ENCODE measurements at places on chromosomes 2 and 18. TPM values are rescaled to one million over a fixed set of nuclear protein-coding genes. Genes with fewer than 3 reads are reported as not detected.
A peak's percentile ranks its signal among the peaks of the same experiment; 100 is the strongest.

- no peak overlapping the region for H3K4me3 ChIP-seq
- no peaks in the 10 kb centered on the region for H3K27me3 ChIP-seq
- no peaks in the 10 kb centered on the region for H3K36me3 ChIP-seq
- no peak for DNase-seq
Measured at GRCh38 chr2:214005337-214005736, 405.5 kb upstream of the VWC2L start.

DNA sequence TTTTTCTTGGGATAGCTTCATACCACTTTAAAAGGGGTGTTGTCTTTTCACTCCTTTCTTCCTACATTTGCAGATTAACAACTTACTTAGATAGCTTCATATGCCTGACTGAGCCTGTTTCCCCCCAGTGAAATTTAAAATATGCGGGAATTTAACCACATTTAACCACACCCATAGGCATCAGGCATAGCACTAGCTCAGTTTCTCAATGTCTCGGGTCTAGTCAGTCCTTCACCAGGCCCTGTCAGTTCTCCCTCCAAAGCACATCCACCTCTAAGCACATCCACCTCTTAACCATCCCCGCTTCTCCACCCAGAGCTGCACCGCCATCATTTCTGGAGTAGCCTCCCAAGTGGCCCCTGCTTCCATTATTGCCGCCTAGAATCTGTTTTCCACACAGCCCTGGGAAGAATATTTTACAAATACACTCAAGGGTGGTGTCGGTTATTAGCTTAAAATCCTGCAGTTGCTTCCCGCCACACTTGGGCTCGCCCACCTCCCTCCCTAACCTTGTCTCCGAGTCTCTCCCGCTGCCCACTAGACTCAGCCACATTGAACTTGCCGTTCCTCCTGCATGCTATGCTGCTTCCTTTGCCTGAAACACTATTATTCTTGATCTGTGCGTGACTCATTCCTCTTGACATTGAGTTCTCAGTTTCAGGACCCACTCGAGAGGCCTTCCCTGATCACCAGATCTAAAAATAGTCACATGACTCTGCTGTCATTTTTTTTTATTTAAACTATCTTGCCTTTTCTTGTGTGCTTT, 68.3 kb downstream of the SPTBN1 start:
- H3K4me3 ChIP-seq, result no peak overlapping the region
- H3K27me3 ChIP-seq, result no peaks in the 10 kb centered on the region
- H3K36me3 ChIP-seq, result peaks cover 5% of the 10 kb centered on the region
- H3K4me1 ChIP-seq, result peaks cover 15% of the 10 kb centered on the region
- DNase-seq, result no peak

GRCh38 chr2:238022594-238023157, 38.1 kb upstream of the SCLY start:
- no peak overlapping the region for H3K4me3 ChIP-seq
- H3K4me1 ChIP-seq, result no peaks in the 10 kb centered on the region
- DNase-seq, result no peak
- H3K27ac ChIP-seq, result no peak overlapping the region
- H3K36me3 ChIP-seq, result no peaks in the 10 kb centered on the region
- no peaks in the 10 kb centered on the region for H3K27me3 ChIP-seq

- DNase-seq, result no peak
- H3K27me3 ChIP-seq, result no peaks in the 10 kb centered on the region
- H3K4me1 ChIP-seq, result peaks cover 28% of the 10 kb centered on the region
- peaks cover 2% of the 10 kb centered on the region for H3K36me3 ChIP-seq
Measured at GRCh38 chr2:151826737-151827157, 1.5 kb downstream of the ARL5A start.

QPCT gene
- 2.3 TPM for total RNA-seq

GRCh38 chr2:105834931-105835330, 90.2 kb downstream of the NCK2 start:
- H3K27me3 ChIP-seq, result no peaks in the 10 kb centered on the region
- H3K27ac ChIP-seq, result no peak overlapping the region
- no peak overlapping the region for H3K4me3 ChIP-seq
- H3K36me3 ChIP-seq, result no peaks in the 10 kb centered on the region
- DNase-seq, result no peak
- H3K4me1 ChIP-seq, result no peaks in the 10 kb centered on the region

- H3K4me1 ChIP-seq, result no peaks in the 10 kb centered on the region
- H3K27ac ChIP-seq, result no peak overlapping the region
- peaks cover 7% of the 10 kb centered on the region for H3K27me3 ChIP-seq
- H3K4me3 ChIP-seq, result no peak overlapping the region
Measured at GRCh38 chr2:158753641-158754611, 41.2 kb upstream of the DAPL1 start.

GRCh38 chr2:231129216-231129615, 4.4 kb upstream of the HTR2B start:
- no peaks in the 10 kb centered on the region for H3K27me3 ChIP-seq
- peaks cover 3% of the 10 kb centered on the region for H3K4me1 ChIP-seq
- no peak overlapping the region for H3K27ac ChIP-seq

TXNDC2 gene
- total RNA-seq, result 0.90 TPM

DNA sequence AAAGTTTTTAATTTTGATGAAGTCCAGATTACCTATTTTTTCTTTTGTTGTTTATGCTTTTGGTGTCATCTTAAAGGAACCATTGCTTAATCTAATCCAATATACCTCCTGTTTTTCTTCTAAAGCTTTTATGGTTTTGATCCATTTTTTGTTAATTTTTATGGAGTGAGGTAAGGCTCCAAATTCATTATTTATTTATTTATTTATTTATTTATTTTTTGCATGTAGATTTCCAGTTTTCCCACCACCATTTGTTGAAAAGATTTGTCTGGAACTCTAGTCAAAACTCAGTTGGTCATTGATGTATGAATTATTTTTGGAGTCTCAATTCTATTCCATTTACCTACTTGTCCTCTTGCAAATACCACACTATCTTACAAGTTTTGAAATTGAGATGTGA, 99.4 kb upstream of the RBMS1 start:
- DNase-seq, result no peak
- no peaks in the 10 kb centered on the region for H3K27me3 ChIP-seq
- no peak overlapping the region for H3K27ac ChIP-seq
- no peaks in the 10 kb centered on the region for H3K4me1 ChIP-seq
- no peaks in the 10 kb centered on the region for H3K36me3 ChIP-seq

GRCh38 chr2:128375454-128375853, 56.8 kb upstream of the HS6ST1 start:
- H3K4me1 ChIP-seq, result peaks cover 6% of the 10 kb centered on the region
- no peaks in the 10 kb centered on the region for H3K27me3 ChIP-seq
- H3K27ac ChIP-seq, result no peak overlapping the region
- H3K36me3 ChIP-seq, result no peaks in the 10 kb centered on the region
- DNase-seq, result no peak

ZNF396 gene
- 2.8 TPM for total RNA-seq

DNA sequence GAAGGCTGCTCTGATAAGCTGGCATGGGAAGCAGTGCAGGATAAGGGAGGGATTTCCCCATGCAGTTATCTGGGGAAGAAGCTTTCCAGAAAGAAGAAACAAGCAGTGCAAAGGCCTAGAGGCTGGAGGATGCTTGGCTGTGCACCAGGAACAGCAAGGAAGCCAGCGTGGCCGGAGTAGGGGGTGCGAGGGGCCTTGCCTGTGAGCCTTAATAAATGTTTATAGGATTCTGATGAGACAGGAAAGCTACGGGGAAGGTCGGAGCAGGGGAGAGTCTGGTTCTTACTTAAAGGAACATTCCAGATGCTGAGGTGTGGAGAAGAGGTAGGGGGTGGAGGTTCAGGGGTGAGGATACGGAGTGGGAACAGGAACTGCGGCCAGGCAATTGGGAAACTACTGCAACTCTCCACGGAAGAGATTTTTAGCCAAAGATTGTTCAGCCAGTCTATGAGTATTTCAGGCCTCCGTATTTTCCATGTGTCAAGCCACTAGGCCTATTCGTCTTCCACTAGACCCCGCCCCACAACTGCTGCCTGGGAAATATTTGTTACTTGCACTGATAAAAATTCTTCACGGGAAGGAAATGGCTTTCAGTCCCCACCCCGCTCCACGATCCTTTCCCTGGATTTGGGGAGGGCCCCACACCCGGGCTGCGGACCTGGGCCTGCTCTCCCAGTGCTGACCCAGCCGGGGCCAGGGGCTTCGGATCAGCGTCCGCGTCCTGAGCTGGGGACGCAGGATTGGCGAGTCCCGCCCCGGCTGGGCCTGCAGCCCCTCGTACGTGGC, 516 bp downstream of the EIF2AK2 start:
- no peak for DNase-seq
- peak overlapping the region; percentile 80 for H3K27ac ChIP-seq
- H3K4me3 ChIP-seq, result peak overlapping the region; percentile 65
- H3K36me3 ChIP-seq, result no peaks in the 10 kb centered on the region
